ENCODE measurements at places on chromosomes 13 and 19.

DNA sequence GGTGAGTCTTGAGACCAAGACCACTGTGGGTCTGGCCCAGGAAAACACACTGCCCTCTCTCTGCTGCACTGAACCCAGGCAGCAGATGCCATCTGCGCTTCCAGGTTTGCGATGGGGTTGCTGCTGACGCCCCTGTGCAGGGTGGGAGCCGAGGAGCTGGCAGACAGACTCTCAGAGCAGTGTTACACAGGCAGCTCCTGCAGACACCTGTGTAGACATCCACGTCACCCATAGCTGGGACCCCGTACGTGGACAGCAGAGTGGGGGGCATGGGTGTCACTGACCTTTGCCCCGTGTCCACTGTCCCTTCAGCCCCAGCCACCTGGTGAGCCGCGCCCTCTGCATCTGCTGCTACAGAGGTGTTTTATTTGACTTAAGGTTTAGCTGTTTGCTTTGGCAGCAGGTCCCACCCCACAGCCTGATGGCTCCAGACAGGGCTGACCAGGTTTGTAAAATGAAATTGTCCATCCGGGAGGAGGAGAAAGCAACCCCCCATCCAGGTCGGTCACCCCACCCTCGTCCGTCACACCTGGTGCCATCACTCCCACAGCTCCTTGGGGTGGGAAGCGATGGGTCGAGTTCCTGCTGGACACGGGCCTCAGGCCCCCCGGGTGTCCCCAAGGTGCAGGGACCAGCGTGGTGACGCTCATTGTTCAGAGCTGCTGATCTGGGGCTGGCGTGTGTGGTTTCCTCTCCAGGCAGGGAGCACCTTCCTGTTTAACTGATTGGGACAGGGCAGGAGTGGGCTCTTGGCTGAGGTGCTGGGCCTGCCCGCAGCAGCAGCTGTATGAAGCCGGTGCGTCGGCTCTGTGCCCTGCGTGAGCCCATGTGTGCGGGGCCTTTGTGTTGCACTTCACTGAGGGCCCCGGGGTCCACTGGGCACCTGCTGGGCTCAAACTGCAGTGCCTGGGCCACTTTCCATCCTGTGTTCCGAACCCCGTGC, 28.4 kb downstream of the MCF2L start:
- DNase-seq, result no peak

GRCh38 chr19:47210689-47211316, 20.2 kb downstream of the BBC3 start:
- DNase-seq, result peak; percentile 85

DNA sequence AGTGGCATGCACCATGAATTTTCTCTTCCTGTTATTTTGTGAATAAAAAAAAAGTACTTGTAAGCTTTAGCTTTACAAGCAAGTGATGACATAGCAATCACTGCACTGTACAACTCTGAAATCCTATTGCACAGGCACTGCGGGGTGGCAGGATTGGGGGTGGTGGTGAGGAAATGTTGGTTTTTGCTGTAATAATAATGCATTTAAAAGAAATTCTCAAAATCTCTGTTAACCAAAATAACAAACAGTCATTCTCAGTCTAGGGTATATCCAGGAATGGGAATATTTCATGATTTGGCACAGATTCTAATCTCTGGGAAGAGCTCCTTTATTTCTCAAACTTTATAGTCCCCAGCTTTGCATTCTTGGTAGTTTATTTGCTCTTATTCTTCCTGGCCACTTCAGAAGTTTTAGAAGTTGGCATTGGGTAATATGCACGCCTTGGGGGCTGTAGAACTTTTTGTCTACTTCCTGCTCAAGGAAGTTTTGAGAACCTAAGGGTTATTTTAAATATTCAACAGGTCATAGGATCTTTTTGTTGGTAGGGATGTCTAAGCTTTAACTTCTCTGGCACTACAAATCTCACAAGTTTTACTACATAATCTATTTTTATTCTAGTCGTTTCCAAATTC, 353.0 kb upstream of the KLF12 start:
- no peak for DNase-seq

GRCh38 chr13:30222254-30222653, 85.1 kb downstream of the KATNAL1 start:
- no peak for DNase-seq

DNA sequence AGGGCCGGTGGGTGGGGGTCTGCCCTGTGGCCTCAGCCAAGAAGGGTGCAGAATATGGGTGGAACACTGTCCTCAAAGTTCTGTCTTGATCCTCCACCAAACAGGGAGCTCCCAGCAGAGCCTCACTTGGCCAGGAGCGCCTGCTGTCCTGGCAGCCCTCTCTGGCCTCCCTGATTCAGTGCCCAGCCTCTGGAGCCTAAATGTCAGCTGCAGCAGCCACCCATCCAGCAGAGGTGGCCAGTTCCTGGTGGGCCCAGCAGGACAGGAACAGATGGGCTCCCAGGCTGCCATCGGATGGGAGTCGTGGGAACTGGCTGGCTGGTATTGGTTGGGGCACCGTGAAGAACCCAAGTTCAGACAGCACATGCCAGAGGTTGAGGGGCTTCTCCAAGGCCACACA, 1.8 kb upstream of the USE1 start:
- no peak for DNase-seq

DNA sequence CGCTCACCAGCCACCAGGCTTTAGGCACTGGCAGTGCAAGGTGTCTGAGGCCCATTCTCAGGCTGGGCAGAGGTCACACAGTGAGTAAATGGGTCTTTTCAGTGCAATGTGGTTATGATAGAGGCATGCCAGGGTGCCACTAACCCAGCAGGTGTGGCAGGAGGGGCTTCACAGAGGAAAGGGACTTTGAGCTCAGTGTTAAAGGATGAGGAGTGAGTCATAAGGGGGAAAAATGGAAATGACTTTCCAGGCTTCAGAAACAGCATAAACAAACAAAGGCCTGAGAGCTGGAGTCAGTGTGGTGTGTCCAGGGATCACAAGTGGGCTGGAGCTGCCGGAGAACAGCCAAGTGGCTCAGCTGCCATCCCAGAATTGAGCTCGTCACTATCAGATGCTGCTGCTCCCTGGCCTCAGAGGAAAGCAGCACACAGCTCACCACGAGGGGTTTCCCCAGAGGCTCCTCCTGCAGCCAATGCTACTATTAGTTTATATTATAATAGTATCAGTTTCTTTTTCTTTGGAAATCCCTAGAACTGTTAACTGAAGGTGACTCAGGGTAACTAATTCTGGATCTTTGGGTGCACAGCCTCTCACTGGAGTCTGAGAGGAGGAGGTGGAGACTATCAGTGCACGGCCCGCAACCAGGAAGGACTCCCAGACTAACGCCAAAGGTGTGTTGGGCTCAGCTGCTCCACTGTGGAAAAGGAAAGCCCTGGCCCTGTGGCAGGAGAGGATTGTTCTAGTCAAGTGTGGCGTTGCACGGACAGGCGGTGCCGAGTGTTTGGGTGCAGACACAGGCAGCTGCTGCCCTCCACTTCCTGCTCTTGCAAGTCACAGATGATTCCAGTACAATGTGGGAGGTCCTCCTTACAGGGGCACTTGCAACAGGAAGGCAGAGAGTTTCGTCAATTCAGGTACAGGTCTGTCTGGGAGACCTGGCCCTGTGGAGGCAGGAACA, 39.5 kb downstream of the DHRS12 start:
- DNase-seq, result peak; percentile 16

GRCh38 chr13:85420136-85420535, 379.1 kb downstream of the SLITRK6 start:
- no peak for DNase-seq

GRCh38 chr19:19711306-19711933, 21.5 kb downstream of the ZNF14 start:
- no peak for DNase-seq

GRCh38 chr19:46970815-46971214, 48.8 kb upstream of the NPAS1 start:
- DNase-seq, result no peak

DNA sequence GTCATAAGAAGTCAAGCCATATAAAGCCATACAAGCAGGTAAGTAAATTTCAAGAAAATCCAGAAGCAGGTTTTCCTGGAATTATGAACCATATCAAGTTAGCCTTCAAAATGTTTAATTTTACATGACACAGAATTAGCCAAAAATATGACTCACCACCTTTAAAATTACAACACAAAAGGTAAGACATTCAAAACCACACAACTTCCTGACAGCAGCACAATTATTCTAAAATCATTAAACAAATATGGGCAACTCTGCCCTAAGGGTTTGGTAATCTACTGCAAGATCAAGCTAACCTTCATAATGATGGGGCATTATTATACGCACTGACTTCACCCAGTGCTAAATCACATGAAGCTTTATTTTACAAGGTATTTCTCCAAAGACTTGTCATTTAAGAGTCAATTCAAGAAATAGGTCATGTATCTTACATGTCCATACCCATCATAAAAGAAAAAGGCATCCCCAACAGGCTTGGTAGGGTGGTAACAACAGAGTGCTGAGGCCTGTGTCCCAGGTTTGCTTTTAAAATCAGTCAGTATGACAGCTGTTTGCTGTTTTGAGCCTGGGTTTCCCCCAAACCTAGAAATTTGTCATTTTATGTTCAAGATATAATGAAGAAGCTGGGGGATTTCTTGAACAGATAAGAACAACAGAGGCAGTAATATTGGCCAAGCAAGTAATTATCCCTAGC, 15.2 kb downstream of the RCBTB1 start:
- DNase-seq, result no peak

DNA sequence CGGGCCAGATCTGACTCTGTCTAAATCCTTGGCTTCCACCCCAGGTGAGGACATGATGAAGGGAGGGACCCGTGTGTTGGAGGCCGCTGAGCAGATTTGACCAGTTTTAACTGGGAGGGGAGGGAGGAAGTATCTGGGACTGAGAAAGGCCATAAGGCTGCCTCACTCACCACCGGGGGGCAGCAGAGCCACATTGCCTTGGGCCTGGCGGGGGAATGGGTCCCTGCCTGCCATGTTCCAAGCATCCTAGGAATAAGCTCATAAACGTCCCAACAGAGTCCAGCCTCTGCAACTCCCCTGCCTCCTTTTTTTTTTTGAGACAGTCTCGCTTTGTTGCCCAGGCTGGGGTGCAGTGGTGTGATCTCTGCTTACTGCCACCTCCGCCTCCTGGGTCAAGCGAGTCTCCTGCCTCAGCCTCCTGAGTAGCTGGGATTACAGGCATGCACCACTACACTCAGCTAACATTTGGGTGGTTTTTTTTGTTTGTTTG, 15.5 kb downstream of the MAST3 start:
- peak; percentile 83 for DNase-seq

GRCh38 chr19:2627319-2627829, 75.1 kb downstream of the GNG7 start:
- peak; percentile 77 for DNase-seq

GRCh38 chr19:6034512-6034911, 56.6 kb upstream of the RANBP3 start:
- no peak for DNase-seq

DNA sequence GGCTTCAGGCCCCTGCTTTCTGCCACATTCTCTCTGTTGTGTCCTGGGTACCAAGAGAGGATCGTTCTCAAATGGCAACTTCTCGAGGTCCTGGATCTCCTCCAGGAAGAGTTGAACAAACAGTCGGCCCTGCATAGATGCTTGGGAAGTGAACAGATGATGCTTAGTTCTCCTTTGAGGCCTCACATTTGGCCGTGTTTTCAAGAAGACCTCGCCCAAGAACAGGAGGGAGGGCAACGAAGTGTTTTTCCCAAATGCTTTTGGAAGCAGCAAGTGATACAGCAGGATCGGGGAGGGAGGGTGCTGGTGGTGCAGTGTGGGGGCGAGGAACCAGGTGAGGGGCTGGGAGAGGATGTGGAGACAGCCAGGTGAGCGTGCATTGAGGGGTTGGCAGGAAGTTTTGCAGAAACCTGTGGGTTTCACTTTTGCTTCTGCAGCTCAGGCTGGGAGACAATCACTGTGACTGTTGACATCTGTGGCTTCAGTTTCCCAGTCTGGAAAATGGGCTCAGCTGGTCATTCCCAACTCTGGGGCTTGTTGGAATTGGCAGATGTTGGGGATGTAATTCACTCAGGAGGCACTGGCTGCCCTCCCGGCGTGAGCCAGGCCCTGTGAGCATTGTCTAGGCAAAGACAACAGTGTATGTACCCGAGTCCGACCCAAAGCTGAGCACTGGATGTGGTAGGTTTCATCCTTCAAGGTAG, 21.6 kb downstream of the MAST3 start:
- DNase-seq, result peak; percentile 41

DNA sequence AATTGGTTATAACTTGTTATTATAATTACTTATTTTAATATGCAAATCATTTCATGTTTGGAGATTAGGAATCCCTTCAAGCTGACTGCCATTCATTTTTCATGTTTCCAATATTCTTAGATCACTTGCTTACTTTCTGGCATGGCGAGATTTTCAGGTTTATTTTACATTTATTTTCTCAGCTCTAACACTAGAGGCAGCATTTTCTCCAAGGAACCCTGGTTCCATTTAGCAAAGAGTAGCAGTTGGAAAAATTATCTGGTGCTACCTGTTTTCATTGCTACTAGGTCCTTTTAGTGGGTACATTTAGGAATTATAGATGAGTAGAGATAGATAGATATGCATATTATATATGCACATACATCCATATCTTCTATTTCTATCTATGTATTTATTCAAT, 90.9 kb upstream of the TRPC4 start:
- no peak for DNase-seq

DNA sequence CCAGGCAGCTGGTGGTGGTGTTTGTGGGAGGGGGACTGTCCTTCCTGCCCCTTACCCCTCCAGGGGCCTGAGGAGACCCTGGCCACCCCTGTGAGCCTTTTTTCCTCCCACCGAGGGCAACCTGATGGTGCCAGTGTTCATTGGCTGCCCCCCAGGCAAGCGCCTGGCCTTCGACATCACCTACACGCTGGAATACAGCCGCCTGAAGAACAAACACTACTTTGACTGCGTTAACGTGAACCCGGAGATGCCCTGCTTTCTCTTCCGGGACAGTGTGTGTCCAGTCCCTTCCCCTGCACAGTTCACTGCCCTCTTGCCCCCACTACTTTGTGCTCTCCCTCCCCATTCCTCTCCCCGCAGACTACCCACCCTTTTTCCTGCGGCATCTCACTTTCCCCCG, 7.3 kb upstream of the PSMD8 start:
- DNase-seq, result no peak

DNA sequence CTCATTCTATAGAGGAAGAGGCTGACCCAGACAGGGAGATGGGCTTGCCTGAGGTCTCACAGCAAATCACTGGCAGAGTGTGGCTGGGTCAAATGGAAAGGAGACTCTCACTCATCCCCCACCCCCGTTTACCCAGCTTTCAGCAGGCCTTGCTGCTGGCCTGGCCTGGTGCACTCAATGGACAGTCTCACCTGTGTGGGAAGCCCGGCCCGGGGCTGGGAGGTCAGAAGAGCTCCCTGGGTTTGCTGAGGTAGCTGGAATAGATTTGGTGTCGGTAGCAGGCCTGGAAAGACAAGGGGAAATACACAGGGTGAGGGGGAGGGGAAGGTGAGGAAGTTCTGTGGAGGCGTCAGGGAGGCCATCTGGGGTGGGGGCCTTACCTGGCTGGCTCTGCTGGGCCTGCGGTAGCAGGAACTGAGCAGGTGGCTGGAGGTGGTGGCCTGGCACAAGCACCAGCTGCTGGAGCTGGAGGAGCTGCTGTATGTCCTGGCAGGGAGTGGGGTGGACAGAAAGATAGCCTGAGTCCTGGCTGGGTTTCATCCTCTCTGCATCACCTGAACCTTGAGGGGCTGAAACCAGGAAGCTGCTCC, 23.5 kb downstream of the ZNF574 start:
- no peak for DNase-seq

All from DND-41 (cell line).